ENCODE measurements at places on chromosomes 5 and 9.

GRCh38 chr5:24899180-24899579 lies 254.4 kb upstream of the CDH10 start:
- H3K27me3 ChIP-seq = peaks cover 59% of the 10 kb centered on the region
- H3K27ac ChIP-seq = no peak overlapping the region
- H3K36me3 ChIP-seq = no peaks in the 10 kb centered on the region
- no peak overlapping the region for H3K4me3 ChIP-seq

DNA sequence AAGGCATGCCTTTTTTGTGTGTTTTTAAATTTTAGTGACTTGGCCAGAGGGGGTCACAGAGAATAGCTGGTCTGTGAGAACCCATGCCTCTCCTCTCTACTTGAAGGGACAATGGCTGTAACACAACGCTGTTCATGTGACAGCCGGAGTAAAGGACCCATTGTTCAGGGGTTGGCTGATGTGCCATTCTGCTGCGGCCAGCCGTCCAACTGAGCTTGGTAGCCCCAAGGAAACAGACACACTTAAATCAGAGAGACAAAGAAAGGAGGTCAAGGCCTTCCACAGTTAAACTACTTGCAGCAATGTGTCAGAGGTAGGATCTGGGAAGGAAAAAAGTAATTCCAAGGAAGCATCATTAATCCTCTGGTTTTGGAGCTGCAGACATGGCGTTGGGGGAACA lies 8.1 kb downstream of the MEGF10 start:
- no peaks in the 10 kb centered on the region for H3K27me3 ChIP-seq
- no peak overlapping the region for H3K27ac ChIP-seq
- no peak for DNase-seq
- H3K4me1 ChIP-seq = no peaks in the 10 kb centered on the region
- no peaks in the 10 kb centered on the region for H3K36me3 ChIP-seq

DNA sequence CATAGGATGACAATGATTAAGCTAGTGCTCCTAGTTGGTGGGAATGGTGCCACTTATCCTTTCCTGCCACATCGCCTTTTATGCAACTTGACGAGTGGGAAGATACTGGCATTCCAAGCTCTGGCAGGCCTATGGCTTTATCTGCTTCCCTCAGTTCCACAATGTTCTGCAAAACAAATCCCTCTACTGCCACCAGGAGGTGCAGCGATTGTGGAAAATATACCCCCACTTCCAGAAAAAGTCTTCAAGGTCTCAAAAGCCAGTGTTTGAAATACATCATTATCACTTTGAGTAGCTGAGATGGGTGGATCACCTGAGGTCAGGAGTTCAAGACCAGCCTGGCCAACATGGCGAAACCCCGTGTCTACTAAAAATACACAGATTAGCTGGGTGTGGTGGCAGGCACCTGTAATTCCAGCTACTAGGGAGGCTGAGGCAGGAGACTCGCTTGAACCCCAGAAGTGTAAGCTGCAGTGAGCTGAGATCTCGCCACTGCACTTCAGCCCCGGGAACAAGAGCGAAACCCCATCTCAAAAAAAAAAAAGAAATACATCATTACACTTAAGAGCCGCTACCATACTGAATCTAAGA lies 3.4 kb downstream of the CLINT1 start:
- H3K36me3 ChIP-seq = 0 out of 2 replicates have a peak, but pooled peaks cover 4% of the 10 kb centered on the region
- H3K27ac ChIP-seq = no peak overlapping the region
- no peaks in the 10 kb centered on the region for H3K27me3 ChIP-seq
- no peak for DNase-seq
- H3K4me3 ChIP-seq = no peak overlapping the region

GRCh38 chr5:110087829-110088228 lies 398.1 kb downstream of the MAN2A1 start:
- no peak for DNase-seq
- H3K36me3 ChIP-seq = no peaks in the 10 kb centered on the region
- H3K27me3 ChIP-seq = no peaks in the 10 kb centered on the region
- H3K4me1 ChIP-seq = peaks cover 10% of the 10 kb centered on the region
- H3K4me3 ChIP-seq = no peak overlapping the region

- H3K27me3 ChIP-seq = no peaks in the 10 kb centered on the region
- no peaks in the 10 kb centered on the region for H3K36me3 ChIP-seq
- H3K27ac ChIP-seq = no peak overlapping the region
- no peak for DNase-seq
- H3K4me1 ChIP-seq = peaks cover 18% of the 10 kb centered on the region
Measured at GRCh38 chr5:72817671-72818266, 1.3 kb downstream of the TNPO1 start.

GRCh38 chr5:34998058-34998789 lies 49.5 kb downstream of the AGXT2 start:
- no peaks in the 10 kb centered on the region for H3K36me3 ChIP-seq
- DNase-seq = no peak
- H3K27ac ChIP-seq = no peak overlapping the region
- no peak overlapping the region for H3K4me3 ChIP-seq
- H3K27me3 ChIP-seq = no peaks in the 10 kb centered on the region
- H3K4me1 ChIP-seq = peaks cover 12% of the 10 kb centered on the region

GRCh38 chr9:107208121-107208520 lies 75.0 kb upstream of the RAD23B start:
- H3K4me1 ChIP-seq = no peaks in the 10 kb centered on the region
- no peak overlapping the region for H3K4me3 ChIP-seq
- H3K36me3 ChIP-seq = no peaks in the 10 kb centered on the region
- H3K27ac ChIP-seq = no peak overlapping the region

DNA sequence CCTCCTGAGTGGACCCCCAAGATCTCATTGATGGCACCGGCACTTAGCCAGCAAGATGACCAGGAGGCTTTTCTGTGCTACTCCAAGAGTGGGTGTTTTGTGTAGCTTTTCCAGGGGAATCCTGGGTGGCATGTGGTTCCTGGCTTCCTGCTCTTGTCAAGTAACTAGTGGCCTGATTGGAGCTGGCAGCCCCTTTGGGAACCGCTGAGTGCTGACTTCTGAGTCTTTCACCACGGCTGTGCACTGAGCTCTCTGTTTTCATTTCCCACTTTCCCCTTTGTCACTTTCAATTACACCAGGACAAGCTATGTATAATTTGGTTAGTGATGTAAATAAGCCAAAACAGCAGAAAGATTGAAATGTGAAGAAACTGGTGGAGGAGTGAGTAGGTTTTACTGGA lies 255.4 kb downstream of the GOLPH3 start:
- H3K4me3 ChIP-seq = no peak overlapping the region
- DNase-seq = no peak
- no peaks in the 10 kb centered on the region for H3K4me1 ChIP-seq
- H3K27me3 ChIP-seq = no peaks in the 10 kb centered on the region
- no peak overlapping the region for H3K27ac ChIP-seq

DNA sequence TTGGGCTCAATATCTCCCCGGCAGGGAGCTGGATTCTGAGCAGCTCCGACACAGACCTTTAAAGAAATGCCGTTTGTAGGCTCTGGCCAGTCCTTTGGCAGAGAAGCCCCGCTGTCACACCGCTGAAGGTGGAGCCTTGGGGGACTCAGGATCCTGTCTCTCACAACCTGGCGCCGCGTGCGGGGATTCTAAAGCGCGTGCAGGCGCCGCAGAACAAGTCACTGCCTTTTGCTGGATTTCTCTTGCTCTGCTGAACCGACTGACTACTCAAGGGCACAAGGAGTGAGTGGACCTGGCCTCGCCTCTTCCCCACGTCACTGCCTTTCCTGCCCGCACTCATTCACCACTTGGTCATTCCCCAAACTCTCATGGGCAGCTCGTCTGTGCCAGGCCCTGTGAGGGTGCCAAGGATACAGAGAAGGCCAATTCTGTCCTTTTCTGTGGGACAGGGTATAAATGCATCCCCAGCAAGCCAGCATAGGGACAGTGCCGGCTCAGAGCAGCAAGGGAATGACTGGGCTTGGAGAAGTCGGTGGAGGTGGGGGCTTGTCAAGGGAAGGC lies 69.3 kb downstream of the CRB2 start:
- H3K4me1 ChIP-seq = peaks cover 18% of the 10 kb centered on the region
- H3K27ac ChIP-seq = no peak overlapping the region
- no peaks in the 10 kb centered on the region for H3K27me3 ChIP-seq
- no peak for DNase-seq
- no peaks in the 10 kb centered on the region for H3K36me3 ChIP-seq
- H3K4me3 ChIP-seq = no peak overlapping the region

DNA sequence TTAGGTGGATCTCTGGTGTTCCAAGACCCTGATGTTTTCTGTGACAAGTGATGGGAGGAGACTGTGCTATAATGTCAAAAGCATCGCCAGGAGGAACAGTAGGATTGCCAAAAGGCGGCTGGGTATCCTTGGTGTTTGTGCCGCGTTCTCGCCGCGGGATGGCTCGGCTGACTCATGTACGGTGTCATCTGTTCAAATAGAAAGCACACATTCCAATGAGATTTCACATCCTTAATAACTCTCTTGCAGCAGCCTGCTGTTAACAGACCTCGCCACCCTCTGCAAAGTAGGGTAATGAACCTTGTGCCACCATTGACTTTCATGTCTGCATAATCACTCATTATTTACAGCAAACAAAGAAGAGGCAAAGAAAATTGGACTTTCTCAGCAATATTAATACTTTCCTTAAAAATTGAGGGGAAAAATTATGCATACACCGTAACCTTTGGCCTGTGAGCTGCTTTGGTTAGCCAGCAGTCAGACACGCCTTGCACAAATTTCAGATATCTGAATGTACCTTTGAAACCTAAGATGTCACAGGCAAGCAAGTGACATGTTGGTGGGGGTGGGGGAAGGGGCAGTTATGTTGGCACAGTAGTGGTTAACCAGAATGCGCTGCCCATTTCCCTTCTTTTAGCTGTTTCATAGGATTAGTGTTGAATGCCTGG lies 289.4 kb downstream of the EFNA5 start:
- H3K4me1 ChIP-seq = no peaks in the 10 kb centered on the region
- H3K36me3 ChIP-seq = no peaks in the 10 kb centered on the region
- H3K27me3 ChIP-seq = no peaks in the 10 kb centered on the region
- no peak overlapping the region for H3K4me3 ChIP-seq

GRCh38 chr9:120681121-120681520 lies 33.1 kb downstream of the MEGF9 start:
- H3K36me3 ChIP-seq = no peaks in the 10 kb centered on the region
- H3K4me1 ChIP-seq = no peaks in the 10 kb centered on the region
- DNase-seq = no peak

- no peaks in the 10 kb centered on the region for H3K36me3 ChIP-seq
- H3K4me1 ChIP-seq = no peaks in the 10 kb centered on the region
- DNase-seq = no peak
- no peak overlapping the region for H3K27ac ChIP-seq
- peaks cover 90% of the 10 kb centered on the region for H3K27me3 ChIP-seq
- no peak overlapping the region for H3K4me3 ChIP-seq
Measured at GRCh38 chr9:124492818-124493217, 14.4 kb downstream of the NR5A1 start.

DNA sequence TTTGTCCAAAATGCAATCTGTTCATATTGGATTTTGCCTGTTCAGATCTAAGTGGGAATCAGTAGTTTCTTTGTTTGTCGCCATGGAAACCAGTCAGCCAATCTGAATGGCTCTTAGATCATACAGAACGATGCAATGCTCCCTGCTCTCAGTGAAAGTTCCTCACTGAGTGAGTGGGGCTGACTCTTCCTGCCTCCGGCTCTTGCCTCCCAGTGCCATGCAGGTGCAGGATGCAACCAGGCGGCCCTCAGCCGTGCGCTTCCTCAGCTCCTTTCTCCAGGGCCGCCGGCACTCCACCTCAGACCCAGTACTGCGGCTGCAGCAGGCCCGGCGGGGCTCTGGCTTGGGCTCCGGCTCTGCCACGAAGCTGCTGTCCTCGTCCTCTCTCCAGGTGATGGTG lies at the start of gene PTPDC1:
Gene PTPDC1 (plus strand): TSS at position 151 of the 400 bp plus-strand sequence. CDS start 67 bp downstream, at position 218.
- H3K27me3 ChIP-seq = no peaks in the 10 kb centered on the region
- no peaks in the 10 kb centered on the region for H3K4me1 ChIP-seq
- no peak within 1 kb of the TSS for H3K4me3 ChIP-seq
- DNase-seq = no peak

- no peak overlapping the region for H3K27ac ChIP-seq
- H3K4me1 ChIP-seq = no peaks in the 10 kb centered on the region
- no peak for DNase-seq
- H3K27me3 ChIP-seq = no peaks in the 10 kb centered on the region
Measured at GRCh38 chr5:131615957-131616356, 19.1 kb downstream of the RAPGEF6 start.

Measured in MM.1S (cell line).